ENCODE measurements at places on chromosomes 4 and X.

GRCh38 chrX:52280812-52281211 lies 88.0 kb upstream of the XAGE2 start:
- DNase-seq: no peak

GRCh38 chr4:109614466-109614865 lies 54.4 kb downstream of the MCUB start:
- DNase-seq: no peak

DNA sequence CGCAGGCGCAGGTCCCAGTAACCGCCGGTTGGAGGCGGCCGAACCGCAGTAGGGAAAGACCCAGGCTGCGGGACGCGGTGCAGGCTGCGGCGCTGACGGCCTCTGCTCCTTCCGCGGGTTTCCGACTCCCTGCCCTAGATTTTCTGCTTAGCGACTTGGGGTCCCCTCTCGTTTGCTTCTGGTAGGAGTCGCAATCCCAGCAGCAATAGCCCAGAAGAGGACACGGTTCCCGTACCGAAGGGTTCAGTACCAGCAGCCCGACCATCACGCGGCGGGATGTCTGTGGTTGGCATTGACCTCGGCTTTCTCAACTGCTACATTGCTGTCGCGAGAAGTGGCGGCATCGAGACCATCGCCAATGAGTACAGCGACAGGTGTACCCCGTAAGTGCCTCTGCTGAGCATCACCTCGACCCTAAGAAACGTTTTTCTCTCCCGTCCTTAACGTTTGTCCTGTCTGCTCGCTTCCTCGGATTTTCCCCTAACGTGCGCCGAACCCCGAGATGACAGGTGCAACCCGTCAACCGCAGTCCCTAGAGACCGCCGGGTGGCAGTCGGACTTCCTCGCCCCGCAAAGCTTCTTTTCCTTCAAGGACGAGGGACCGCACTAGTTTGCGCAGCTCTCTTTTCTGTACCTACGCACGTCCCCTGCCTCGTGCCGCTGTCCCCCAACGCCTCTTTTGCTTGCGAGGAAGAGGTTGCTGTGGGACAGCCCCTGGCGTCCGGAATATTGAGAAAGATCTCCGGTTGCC lies at the start of gene HSPA4L:
HSPA4L (plus strand) TSS at position 48 of the 751 bp plus-strand sequence; CDS start at position 277, 229 bp downstream.
- DNase-seq: peak; percentile 77

DNA sequence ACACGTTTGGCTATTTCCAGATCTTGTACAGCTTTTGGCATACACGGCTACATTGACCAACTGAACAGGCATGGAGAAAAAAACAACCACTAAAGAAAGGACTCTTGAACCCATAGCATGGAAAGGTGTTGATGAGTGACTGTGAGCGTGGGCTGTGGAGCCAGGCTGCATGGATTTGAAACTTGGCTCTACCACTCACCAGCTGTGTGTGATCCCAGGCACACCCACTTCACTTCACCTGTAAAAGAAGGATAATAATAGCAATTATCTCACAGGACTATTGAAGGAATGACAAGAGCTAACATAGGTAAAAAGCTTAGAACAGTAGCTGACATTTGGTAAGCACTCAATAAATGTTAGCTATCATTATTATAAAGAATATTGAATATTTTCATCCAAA lies 301.7 kb upstream of the CPEB2 start:
- DNase-seq: no peak

- no peak for DNase-seq
Measured at GRCh38 chr4:80897537-80898303, 132.8 kb upstream of the BMP3 start.

DNA sequence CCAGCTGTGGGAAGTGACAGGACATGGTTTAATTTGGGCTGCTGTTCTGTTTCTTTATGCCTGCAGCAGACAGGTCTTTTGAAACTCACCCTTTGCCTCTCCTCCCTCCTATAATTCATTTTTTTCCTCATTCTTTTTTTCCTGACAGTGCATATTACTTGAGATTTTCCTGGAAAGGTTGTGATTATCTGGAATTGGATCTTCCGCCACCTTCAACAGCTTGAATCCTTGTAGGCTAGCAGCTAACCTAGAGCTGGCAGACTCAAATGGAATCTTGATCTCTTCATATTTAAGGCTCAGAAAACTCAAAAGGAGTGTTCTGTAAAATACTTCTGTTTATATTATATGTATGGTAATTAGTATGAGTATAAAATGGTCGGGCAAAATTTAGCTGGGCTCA lies 49.3 kb upstream of the CLCN4 start:
- no peak for DNase-seq

DNA sequence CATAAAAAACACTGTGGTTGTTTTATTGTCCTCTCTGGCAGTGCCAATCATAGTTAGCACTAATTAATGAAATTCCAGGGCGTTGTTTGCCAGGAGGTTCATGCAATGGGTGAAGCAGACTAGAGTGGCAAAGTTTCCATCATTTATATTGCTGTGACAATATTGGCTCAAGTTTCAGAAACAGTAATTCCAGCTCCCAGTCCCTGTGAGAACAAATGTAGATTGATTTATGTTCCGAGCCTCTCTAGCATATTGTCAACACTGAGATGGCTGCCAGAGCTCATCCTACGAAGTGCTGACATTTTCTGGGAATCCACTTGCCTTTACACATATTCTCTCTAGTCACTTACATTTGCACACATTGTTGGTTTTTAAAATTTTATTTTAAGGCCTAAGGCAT lies 440.0 kb upstream of the IGFBP7 start:
- peak; percentile 96 for DNase-seq

GRCh38 chr4:3374011-3374645 lies 67.6 kb upstream of the HGFAC start:
- DNase-seq: no peak

DNA sequence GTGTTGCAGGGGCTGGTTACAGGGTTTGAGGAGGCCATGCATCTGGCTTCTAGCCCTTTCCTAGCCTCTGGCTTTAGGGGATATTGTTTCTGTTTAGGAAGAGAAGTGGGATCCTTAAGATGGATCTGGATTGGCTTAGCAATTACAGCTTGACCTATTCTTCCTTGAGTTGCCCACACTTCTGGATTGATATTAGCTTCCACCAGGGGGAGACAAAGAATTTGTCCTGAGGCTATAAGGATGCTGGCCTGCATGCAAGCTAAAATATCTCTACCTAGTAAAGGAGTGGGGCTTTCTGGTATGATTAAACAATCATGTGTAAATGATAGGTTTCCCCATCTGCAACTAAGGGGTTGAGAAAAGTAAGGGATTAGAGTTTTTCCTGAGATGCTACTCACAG lies 117.2 kb downstream of the TEX13C start:
- DNase-seq: no peak

- no peak for DNase-seq
Measured at GRCh38 chr4:122313006-122313646, 65.7 kb upstream of the ADAD1 start.

DNA sequence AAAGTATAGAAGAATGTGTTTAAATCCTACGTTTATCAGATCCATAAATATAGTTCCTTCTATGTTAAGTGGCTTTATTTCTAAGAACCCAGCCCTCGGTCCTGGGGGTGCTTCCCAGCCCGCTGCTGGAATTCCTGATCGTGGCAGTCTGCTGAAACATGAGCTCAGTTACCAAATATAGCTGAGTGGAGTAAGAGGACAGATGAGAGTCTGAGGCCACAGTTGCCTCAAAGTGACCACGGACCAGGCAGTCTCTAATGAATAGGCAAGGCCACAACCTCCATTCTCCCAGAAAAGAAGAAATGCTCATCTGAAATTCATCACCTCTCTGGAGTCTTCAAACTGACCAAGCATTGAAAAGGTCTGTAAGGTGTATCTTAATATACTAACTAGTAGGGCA lies at the start of gene PALLD:
PALLD (plus strand) TSS at position 219 of the 400 bp plus-strand sequence.
- no peak for DNase-seq

DNA sequence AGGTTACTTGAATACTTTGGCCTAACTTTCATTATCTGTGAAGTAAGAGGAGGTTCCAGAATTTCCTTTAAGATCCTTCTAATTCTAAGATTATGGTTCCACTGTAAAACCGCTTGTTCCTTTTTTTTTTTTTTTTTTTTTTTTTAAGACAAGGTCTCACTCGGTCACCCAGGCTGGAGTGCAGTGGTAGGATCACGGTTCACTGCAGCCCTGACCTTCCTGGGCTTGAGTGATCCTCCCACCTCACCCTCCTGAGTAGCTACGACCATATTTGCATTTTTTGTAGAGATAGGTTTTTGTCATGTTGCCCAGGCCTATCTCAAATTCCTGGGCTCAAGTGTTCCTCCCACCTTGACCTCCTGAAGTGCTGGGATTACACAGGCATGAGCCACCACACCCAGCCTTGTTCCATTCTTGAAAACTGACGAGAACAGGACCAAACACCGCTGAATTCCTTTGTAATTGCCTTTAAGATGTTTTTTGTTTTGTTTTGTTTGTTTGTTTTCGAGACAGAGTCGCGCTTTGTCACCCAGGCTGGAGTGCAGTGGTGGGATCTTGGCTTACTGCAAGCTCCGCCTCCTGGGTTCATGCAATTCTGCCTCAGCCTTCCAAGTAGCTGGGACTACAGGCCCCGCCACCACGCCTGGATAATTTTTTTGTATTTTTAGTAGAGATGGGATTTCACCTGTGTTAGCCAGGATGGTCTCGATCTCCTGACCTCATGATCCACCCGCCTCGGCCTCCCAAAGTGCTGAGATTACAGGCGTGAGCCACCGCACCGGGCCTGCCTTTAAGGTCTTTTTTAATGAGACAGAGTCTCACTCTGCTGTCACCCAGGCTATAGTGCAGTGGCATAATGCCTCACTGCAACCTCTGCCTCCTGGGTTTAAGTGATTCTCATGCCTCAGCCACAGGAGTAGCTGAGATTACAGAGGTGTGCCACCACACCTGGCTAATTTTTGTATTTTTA lies 6.8 kb downstream of the PDS5A start:
- DNase-seq: no peak

DNA sequence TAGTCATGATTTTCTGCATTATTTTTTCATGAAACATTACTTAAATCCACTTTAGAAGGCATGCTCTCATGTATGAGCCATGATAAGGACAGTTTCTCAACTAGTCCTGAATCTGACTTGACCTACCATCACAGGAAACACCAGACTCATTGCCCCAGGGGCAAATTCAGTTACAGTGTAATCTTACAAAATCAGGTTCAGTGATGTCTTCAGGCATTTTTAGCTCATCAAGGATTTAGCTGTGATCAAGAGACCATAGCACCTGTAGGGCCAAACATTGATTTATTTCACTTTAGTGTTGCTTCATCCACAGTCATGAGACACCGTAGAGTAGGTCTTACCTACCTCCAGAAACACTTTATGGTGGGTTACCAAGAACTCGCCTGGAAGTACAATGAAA lies 3.1 kb upstream of the TASL start:
- DNase-seq: no peak

GRCh38 chrX:317424-318067 lies 1.1 kb downstream of the GTPBP6 start:
- DNase-seq: no peak

DNA sequence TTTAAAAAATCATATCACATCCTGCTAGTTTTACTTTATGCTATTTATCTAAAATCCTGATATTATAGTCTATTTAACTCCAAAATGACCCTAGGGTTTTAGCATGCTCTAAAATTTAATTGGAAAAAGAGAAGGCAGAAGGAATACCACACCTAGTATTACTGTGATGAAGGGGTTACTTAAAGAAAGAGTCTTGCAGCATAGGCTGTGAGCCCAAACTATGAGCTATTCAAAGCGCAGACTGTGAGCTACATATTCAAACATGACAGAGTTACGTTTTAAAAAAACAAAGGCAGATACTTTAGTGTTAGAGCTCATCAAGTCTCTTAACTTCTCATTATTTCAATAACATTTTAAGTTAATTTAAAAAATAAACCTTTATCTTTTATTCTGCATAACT lies 247.7 kb upstream of the ETNPPL start:
- no peak for DNase-seq

GRCh38 chrX:40056420-40056819 lies 41.3 kb downstream of the BCOR start:
- DNase-seq: no peak

GRCh38 chrX:72366701-72367454 lies 61.2 kb upstream of the CITED1 start:
- DNase-seq: peak; percentile 57

- no peak for DNase-seq
Measured at GRCh38 chrX:101190736-101191135, 28.9 kb upstream of the DRP2 start.

DNA sequence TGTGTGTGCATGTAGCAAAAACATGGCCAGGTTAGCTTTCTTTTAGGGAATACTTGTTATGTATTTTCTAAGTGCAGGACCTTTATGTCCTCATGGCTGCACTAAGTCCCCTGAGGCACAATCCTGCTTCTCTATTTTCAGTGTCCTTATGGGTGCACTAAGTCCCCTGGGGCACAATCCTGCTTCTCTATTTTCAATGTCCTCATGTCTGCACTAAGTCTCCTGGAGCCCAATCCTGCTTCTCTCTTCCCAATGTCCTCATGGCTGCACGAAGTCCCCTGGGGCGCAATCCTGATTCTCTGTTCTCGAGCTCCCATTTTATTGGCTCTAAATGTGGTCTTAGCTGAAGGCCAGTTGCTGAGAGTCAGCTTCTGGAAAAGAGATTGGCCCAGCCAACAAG lies 49.7 kb upstream of the GPRIN3 start:
- DNase-seq: no peak

GRCh38 chr4:55437356-55437796 lies 41.6 kb downstream of the TMEM165 start:
- DNase-seq: no peak

DNA sequence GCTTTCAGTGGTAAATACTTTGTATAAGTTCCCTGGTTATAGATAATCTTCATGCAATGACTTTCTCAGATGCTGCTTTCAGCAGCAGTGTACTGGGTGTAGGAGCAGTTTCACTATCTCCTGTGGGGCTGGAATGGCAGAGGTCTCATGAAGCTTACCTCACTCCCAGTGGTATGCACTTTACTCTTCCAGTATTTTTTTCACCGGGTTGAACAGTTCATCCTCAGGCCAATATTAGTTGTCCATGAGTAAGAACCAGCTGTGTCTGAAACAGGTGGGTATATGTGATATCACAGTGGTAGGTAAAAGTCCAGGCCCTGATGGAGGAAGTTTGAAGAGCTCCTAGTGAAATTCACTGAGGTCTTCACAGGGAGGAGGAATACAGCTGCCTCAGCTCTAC lies 351.5 kb upstream of the EMCN start:
- no peak for DNase-seq

- DNase-seq: no peak
Measured at GRCh38 chrX:111041018-111041462, 55.0 kb upstream of the PAK3 start.

DNA sequence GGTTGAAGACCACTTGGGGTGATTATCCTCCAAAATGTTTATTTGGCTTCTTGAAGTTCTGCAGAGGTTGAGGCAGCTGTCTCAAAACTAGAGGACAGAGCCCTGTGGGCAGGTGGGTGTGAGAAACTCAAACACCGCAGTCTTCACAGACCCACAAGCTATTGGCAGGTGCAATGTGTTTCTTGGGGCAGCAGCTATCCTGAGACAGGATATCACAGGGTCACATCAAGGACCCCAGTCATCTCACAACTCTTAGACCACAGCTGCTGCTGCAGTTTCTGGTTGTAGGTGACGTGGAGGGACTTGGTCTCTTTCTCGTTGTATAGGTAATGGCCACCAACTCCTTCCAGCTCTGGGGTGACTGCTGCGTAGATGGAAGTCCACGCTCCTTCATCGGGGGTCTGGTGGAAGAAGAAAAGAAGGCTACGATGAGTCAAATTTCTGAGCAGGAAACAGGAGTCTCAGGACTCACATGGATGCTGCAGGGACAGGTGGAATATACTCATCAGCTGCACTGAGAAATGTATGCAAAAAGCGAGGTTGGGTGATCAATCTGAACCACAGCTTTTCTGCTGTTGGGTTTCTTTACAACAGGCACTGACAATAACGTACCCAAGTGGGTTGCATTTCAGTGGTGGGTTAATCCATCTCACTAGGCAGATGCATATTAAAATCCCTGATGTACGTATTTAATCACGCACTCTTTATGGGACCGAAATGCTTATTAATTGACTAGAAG lies 279.8 kb downstream of the DHRSX start:
- no peak for DNase-seq
